AG10803 (cell line): ENCODE measurements at places on chromosomes 1 and 21.
A peak's percentile ranks its signal among the peaks of the same experiment; 100 is the strongest.

DNA sequence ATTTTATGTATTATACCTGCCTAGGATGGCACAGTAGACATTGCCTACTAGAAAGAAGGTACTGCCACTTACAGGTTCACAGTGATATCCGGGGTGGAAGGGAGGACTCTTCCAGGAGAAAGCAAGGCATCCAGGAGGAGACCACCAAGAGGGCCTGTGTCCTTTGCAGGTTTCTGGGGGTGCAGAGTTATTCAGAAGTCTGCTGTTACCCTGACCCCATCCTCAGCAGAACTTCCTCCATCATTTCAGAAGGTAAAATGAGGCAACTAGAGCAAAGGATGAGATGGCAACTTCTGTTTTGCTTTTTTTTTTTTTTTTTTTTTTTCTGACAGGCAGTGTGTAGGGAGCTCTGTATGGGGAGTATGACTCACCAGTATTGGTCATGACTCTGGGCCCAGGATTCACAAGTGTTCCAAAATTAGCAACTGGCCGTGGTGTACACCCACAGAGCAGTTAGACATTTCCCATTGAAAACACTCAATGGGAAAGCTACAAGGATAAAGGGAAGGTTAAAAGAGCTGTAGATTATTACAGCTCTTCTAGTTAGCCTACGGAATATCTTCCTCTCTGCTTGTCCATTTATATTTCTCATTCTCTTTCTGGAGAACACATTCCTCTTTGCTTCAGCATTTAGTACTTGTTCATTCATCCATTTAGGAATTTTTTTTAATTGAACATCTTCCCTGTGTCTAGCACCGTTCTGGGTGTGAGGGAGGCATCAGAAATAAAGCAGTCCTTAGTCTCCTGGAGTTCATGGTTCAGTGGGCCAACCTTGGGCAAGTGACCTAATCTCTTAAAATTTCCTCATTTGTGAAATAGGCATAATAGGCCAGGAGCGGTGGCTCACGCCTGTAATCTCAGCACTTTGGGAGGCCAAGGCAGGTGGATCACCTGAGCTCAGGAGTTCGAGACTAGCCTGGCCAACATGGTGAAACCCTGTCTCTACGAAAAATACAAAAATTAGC, 50.5 kb upstream of the PPP2R5A start:
- DNase-seq, result peak; percentile 95

DNA sequence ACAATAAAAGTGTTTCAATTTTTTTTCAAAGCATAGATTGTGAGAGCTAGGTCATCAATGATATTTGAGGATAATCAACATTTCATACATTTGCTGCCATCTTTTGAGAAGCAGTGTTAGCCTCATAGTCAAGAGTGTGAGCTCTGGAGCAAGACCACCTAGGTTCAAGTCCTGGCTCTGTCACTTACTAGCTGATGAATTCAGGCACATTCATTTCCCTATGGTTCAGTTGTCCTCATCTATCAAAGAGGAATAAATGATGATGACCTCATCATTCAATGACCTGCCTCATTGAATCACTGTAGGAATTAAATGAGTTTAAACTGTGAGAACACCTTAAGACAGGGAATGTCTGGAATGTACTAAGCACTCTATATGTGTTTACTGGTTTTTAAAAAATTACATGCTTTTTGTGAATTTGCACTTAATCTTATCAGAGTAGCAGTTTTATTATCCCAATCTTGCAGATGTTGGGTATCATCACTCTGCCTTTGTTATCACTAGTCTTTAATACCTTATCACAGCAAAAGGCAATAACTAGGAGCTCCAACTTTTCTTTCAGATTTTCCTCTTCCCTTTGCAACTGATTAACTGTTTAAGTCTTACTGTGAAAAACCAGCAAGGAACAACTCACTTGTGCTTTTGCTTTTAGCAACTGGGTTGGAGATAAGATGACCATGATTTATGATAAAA, 47.4 kb downstream of the SLC30A10 start:
- DNase-seq, result no peak

GRCh38 chr1:235820061-235820460, 46.6 kb downstream of the LYST start:
- no peak for DNase-seq

GRCh38 chr1:10745886-10746455, 50.5 kb downstream of the CASZ1 start:
- no peak for DNase-seq

- peak; percentile 56 for DNase-seq
Measured at GRCh38 chr1:77271852-77272580, 9.8 kb upstream of the AK5 start.

DNA sequence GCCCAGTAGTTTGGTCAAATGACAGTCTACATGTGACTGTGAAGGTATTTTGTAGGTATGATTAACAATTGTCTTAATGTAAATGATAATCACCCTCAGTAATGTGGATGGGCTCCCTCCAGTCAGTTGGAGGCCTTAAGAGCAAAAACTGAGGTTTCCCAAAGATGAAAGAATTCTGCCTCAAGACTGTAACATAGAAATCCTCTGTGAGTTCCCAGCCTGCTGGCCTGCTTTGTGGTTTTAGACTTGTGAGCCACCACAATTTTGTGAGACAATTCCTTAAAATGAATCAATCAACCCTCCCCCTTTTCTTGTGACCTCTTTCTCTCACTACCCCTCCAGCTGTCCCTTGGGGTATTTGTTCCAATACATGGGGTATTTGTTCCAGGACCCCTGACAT, 226.4 kb upstream of the DPYD start:
- no peak for DNase-seq

DNA sequence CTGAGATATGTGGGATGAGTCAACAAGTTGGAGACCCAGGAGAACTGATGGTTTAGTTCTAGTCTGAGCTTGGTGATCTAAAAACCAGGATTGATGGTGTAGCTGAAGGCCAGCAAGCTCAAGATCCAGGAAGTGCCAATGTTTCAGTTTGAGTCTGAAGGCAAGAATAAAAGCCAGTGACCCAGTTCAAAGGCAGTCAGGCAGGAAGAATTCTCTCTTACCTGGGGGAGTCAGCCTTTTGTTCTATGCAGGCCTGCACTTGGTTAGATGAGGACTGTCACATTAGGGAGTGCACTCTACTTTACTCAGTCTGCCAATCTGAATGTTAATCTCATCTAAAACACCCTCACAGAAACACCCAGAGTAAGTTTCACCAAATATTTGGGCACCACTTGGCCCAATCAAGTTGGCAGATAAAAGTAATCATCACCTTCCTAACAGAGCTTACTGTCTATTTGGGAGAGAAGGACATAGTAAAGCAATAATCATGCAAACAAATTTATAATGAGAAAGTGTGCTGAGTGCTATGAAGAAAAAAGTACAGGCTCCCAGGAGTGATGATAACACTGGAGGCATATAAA, 63.4 kb downstream of the TSEN15 start:
- no peak for DNase-seq

- DNase-seq, result no peak
Measured at GRCh38 chr1:222441066-222441465, 106.8 kb downstream of the HHIPL2 start.

DNA sequence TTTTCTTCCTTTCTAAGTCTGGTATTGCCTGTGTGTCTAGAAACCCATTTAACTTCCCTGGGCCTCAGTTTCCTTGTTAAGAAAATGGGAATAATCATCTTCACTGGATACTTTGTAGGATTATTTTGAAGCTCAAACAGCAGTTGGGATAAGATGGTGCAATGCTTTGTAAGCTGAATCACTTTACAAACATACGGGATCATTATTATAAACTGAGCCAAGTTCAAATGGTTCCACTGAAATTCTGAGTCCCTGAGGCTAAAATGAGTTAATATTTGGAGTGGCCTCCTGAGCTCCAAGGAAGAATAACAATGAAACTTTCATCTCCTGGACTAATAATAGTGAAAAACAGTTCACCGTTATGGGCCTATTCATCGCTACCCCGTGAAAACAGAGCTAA, 388.0 kb downstream of the PLPP3 start:
- peak; percentile 65 for DNase-seq

DNA sequence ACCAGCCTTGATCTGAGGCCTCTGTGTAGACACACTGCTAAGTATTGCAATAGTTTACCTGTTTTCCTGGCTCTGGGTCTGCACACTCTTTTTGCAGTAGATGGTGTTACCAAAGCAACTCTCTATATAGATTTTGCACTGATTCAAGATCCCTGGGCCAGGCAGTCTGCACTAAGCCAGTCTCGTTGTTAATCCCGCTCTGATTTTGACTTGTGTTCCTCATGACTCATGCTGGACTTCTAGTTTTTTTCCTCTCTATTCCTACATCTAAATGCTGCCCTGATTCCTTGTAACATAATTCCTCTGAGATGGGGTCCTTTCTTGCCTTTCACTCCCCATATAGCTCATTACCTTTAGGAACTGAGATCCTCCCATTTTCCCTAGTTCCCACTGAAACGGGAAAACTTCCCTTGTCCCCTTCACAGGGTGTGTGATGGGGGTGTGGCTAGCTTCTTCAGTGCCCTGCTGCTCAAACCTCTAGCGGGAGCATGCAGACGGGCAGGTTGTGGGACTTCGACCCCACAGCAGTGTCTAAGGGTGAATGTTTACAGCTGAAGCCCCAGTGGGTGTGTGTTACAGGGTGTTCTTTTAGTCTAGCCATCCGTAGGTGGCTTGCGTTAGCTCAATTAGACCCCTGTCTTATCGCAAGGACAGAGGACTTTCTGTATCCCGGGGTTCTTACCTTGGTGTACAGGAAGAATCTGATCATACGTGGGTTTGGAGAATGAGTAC, 106.5 kb upstream of the RAB3GAP2 start:
- no peak for DNase-seq

- no peak for DNase-seq
Measured at GRCh38 chr1:25607123-25607522, 9.5 kb upstream of the MAN1C1 start.

GRCh38 chr21:45283611-45284455, 3.9 kb downstream of the POFUT2 start:
- DNase-seq, result no peak

DNA sequence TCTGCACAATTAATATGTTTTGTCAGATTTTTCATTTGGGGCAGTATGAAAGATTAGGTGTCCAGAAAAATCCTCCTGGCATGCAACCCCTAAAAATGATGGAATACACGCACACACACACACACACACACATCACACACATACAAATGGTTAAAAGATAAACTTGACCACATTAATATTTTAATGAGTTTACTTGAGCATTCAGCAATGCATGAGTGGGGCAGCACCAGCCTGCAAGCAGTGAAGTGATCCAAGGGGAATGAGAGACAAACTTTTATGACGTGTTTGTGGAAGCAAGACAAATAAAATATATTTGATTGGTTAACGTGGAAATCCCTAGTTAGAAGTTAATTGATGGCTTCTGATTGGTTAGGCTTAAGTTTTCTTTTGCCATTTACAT, 29.1 kb upstream of the SOAT1 start:
- no peak for DNase-seq

DNA sequence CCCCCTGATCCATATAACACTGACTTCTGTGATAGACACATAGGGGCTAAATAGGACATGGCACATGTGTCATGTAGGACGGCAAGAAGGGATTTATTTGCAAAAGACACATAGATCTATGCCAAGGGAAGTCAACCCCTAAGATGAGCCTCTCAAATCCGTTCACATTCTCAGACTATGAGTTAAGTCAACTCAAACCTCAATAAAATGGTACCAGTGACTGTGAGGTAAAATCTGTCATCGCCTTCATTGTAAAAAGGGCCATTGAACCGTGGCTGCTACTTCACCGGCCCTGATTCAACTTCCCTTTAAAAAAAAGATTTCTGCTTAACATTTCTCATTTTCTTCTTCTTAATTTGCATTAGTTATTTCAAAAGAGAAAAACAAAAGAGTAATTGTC, 144.0 kb downstream of the ZNF281 start:
- DNase-seq, result no peak

GRCh38 chr1:241102664-241103063, 254.3 kb downstream of the RGS7 start:
- DNase-seq, result no peak
